ENCODE measurements at places on chromosomes 11 and 22.

GRCh38 chr11:130314750-130315285, at the start of gene ZBTB44:
TSS of gene ZBTB44 (minus strand) at chr11:130314917. CDS start at chr11:130261873, 53,044 bp downstream.
- DNase-seq: peak; percentile 82

DNA sequence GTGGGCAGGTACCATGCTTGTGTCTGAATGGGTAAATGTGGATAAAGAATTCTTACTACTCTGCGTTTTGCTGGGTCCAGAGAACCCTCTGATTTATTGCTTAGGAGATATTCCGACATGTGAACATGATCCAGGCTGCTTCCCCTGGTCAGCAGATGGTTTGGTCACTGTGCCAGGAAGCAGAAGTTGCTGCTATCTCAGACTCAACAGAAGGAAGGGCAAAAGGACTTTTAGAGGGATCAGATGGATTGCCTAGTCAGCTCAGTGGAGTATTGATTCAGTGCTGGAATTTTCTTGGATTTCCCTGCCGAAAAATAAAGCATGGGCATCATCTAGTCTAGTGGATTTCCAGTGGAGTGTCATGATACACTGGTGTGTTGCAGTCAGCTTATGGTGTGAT, 440.1 kb downstream of the NTM start:
- DNase-seq: no peak

GRCh38 chr11:75831915-75832502, 17.0 kb downstream of the UVRAG start:
- no peak for DNase-seq

GRCh38 chr11:60866911-60867870, at the start of gene ZP1:
TSS of gene ZP1 (plus strand) at chr11:60867542. CDS start at chr11:60867562, 20 bp downstream.
- DNase-seq: no peak

DNA sequence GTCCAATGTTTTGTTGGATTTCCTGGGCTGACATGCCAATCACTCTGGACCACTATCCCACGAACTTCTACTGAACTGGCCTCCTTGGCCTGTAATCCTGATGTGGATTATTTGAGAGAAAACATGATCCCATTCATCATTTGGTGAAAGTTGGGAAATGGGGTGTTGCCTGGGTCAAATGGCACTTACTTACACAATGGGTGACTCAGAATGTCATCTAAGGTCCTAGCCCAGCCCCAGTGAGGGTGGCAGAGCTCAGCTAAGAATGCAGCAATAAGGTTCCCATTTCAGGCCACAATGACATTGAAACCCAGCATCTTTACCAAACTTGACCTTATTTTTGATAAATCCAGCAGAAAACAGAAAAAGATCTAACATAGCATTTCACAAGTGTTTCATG, 8.0 kb upstream of the DSCAML1 start:
- DNase-seq: no peak

GRCh38 chr11:71420455-71421241, 27.5 kb downstream of the DHCR7 start:
- no peak for DNase-seq

GRCh38 chr11:61413496-61413895, 16.3 kb downstream of the CPSF7 start:
- no peak for DNase-seq

- no peak for DNase-seq
Observed at GRCh38 chr11:82776377-82776776, 42.7 kb upstream of the FAM181B start.

- no peak for DNase-seq
Observed at GRCh38 chr11:118870396-118871343, 13.0 kb upstream of the CXCR5 start.

DNA sequence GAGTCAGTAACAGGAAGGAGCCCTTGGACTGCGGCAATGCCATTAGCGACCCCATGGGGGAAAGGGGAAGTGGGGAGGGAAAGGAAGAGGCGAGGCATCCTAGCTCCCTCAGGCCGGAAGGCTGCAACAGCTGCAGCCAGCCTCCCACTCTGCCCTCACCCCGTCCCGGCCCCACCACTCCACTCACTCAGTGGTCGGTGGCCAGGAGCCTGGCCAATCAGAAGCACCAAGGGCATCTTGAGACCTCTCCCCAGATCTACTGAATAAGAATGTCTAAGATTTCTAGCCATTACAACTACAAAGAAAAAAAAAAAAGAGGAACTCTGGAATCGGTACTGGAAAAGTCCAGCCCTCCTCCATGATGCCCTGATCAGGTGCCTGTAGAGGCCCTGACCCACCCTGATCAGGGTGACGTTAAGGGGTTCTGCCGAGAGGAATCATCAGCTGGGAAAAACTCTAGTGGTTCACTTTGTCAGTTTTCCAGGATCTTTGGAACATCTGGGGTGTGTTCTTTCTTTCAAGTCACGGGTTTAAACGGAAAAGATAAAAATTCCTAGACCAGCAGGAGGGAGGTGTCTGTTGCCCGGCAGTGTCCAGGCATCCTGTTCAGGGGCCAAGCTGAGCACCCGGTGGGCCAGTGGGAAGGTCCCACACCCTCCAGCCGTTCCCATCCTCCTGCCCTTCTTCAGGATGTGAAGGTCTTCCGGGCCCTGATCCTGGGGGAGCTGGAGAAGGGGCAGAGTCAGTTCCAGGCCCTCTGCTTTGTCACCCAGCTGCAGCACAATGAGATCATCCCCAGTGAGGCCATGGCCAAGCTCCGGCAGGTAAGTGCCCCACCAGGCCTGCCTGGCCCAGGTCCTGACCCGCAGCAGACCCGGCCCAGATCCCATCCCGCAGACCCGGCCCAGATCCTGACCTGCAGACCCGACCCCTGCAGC, 14.4 kb downstream of the OAF start:
- no peak for DNase-seq

- DNase-seq: no peak
Observed at GRCh38 chr11:101436511-101437142, 147.2 kb downstream of the TRPC6 start.

DNA sequence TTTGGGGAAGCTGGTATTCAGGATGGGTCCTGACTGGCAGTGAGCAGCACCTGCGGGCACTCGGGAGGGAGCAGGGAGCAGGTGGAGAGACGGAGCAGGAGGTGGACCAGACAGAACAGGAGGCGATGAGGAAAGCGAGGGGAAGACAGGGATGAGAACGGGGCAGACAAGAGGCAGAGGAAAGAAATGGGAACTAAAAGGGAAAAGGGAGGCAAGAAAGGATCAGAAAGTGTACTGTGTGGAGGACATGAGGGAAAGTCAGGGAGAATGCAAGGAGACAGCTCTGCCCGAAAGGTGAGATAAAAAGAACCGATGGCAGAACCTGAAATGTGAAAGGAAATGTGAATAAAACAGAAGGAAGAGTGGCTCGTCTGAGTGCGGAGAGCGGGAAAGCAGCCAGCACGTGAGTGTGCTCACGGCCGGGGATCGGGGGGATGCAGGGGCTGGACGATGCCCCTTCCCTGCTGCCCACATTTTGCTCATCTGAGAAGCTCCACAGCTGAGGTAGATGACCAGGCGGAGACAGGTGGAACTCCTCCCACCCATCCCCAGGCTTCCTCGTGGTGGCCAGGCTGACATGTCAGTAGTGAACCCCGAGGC, 494.4 kb upstream of the B3GAT1 start:
- DNase-seq: no peak

DNA sequence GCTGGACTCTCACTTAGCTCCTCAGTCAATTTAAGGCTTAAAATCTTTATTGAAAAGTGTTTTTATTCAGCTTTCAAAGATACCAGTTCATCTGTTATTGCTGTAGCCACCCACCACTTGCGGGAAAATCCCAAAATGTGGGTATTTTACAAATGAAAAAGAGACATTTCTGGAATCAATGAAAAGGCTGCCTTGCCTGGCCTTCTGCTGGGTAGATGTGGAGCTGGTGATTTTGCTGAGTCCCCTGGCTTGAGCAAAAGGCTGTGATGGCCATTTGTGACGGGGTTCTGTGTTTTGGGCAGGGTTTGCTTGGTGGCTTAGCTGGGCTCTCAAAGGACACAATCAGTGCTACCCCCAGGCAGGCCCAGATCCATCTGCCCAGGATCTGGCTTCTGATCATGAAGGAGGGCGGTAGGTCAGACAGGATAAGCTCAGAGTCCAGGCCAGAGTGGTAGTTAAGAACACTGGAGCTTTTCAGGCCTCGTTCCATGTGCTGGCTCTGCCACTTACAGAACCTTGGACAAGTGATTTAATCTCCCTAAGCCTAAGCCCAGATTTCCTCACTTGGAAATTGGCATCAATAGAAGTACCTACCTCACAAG, 36.1 kb downstream of the UBASH3B start:
- DNase-seq: no peak

DNA sequence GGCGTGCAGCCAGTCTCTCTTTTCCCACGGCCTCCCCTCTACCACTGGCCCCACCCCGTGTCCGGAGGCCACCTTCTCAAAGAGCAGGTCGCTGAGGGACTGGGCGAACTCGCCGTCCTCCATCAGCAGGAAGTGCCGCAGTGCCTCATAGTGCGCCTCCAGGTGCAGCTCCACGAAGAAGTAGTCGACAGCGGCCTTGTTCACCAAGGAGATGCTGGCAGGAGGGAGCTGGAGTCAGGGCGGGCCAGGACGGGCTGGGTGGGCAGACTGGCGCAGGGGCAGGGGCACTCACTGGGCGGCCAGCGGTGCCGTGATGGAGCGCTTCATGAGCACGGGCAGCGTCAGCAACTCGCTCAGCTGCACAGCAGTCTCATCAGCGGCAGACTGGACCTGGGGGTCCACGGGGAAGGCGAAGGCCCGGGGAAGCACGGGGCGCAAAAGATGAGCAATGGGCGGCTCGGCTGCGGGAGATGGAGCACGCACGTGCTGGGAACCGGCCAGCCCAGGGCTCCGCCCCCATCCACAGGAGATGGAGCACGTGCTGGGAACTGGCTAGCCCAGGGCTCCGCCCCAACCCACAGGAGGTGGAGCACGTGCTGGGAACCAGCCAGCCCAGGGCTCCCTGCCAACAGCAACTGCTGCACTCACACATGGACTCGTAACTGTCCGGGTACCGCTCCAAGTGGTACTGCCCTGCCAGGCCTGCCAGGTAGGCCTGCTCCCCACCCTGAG, 18.4 kb downstream of the SELENOO start:
- DNase-seq: no peak

- no peak for DNase-seq
Observed at GRCh38 chr11:96367342-96367741, 22.4 kb downstream of the CCDC82 start.

DNA sequence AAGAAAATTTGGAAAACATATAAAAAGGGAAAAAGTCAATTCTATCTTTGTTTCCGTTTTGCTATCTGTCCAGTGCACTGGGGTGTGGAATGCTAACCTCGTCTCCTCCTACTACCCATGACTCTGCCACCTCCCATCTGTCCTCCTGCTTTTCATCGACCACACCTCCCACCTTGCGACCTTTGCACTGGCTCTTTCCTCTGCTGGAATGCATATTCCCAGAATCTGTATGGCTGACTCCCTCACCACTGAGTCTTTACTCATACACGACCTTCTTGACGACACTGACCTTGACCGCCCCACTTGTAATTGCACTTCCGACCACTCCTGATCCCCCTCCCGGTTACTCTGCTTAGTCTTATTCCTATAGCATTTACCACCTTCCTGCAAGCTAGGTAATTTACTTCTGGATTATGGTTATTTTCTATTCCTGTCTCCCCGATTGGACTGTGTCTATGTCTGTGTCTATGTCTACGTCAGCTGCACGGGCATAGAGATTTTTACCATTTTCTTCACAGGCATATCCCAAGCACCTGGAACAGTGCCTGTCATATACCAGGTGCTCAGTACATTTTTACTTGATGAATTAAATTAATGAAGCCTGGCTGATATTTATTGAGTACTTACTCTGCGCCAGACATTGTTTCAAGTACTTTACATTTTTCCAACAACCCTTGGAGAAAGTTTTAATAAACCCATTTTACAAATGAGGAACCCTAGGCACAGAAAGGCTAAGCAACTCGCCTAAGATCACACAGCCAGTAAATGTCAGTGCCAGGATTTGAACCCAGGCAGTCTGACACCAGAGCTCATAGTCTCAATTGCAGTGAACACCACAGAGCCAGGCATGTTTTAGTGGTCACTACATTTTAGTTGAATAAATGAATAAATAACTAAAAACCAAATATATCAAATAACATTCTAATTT, 89.3 kb upstream of the SLC22A12 start:
- DNase-seq: no peak

GRCh38 chr11:86548271-86548917, 124.0 kb downstream of the ME3 start:
- DNase-seq: no peak

- DNase-seq: no peak
Observed at GRCh38 chr11:107218123-107219013, 200.1 kb upstream of the GUCY1A2 start.

DNA sequence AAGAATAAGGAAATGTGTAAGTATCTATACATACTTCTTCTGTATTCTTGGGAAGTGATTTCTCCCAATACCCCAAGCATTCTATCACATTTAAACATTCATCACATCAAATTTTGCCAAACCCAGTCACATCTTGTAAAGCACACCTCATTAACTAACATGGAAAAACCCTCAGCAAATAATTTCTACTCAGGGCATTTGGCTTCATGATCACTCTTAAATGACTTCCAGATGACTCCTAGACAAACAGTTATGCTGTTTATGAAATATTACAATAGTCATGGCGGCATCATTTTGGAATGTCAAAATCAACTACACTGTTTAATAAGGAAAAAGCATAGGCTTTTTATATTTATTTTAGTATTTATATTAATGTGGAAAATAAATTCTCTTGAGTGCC, 47.3 kb upstream of the CCDC34 start:
- no peak for DNase-seq

DNA sequence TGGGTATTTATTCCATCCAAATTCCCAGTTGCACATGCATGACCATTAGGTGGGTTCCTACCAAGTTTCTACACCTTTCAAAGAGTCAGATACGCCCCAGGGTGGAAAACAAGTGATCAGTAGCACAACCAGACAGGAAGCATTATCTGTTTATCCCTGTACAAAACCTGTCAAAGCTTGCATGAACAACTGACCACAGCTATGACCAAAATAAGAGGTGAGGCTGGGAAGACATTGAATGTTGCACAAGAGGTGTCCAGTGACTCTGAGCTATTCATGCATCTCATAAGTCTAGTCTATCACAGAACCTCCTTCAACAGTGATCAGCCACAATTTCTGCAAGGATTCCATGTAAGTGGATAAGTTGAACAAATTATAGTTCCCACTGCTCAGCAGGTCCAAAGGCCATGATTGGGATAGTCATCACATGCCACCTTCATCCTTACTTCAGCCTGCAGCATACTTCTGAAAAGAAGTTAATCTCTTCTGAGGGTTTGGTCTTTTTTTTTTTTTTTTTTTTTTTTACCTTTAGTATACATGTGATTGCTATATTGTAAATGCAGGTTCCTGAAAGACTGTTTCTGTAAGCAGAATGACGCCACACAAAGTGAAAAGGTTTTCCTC, 28.0 kb upstream of the TMEM45B start:
- no peak for DNase-seq

DNA sequence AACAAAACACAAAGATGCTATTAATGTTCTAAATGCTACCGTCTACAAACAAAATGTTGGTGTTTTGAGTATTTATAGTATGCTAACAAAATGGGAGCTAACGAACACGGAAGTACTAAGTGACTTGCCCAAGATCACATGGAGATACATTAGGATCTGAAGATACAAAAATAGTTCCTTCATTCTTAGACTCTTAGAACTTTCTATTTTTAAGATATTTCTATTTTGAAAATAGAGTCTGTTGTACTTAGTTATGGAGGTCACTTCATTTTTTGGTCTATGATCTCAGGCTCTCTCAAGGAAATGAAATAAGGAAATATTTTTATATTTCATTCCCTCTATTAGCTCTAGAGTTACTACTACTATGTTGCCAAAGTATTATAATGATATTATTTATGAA, 64.2 kb downstream of the APOL5 start:
- DNase-seq: no peak

All from GM12891 (cell line).